ENCODE measurements at places on chromosomes 1 and 21.

DNA sequence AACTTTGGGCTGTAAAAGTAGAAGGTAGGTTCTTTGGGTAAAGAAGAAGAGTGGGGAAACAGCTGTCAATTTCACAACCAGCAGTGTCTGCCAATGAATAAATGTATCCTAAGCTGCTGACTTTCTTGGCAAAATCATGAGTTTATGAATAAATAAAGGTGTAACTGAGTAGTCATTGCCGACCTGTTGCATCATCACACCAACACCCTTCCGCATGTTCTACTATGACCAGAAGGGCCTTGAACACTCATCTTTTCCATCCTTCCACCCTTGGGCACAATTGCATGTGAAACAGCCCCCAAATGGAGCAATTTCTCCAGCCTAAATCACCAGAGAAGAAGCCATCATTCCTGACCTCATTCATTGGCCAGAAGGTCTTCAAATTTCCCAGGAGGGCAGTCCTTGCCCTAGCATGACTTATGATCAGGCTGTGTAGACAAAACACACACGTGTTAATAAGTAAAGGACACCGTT is 31.2 kb upstream of the QSOX1 start:
- no peak for DNase-seq

DNA sequence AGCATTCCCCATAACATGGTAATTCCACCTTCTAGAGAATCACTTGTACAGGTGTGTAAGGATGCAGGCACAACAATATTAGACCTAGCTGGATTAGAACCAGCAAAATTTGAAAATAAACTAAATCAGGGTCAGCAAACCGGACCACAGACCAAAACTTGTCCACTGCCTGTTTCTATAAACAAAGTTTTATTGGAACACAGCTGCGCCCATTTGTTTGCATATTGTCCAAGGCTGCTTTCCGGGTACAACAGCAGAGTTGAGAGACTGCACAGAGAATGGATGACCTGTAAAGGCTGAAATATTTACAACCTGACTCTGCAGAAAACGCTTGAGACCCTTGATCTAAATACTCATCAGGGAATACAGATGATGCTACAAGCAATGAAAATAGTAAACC is 73.6 kb upstream of the SLC45A1 start:
- DNase-seq: no peak

DNA sequence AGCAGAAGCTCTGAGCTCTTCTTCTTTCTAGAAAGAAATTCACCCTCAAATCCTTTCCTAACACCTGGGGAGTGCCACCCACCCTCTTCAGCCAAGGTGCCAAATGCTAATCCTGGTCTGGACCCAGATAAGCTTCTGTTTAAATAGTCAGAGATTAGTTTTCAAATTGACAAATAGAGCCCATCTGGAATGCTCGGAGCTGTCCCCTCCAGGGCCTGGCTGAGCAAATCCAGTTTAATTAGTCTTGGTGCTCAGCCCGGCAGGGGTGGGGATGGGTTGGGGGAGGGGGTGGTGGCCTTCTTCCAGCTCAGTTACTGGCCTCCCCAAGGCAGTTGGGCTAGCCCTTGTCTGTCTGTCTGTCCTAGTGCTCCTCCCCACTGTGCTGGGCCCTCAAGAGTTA is 269.5 kb downstream of the GRIK3 start:
- no peak for DNase-seq

GRCh38 chr1:241902391-241903065 is 54.5 kb downstream of the EXO1 start:
- DNase-seq: peak; percentile 7

DNA sequence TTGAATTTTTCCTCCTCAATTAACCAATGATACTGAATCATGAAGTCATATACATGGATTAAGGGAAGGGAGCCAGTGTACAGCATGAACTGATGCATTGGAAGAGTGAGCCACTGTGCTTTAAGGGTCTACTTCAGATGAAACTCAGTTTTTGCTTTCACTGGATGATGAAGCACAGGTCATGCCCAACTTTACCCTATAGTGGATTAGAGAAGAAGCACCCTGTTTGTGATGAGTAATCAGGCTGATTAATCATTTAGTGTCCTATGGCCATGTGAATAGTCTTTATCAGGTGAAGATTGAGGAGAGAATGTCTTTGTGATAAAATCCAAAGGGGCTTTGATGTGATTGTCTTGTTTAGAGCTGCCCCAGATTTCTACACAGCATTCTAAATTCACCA is 24.7 kb upstream of the LAMC1 start:
- DNase-seq: no peak

GRCh38 chr1:17196496-17197185 is 8.3 kb upstream of the PADI1 start:
- DNase-seq: no peak

DNA sequence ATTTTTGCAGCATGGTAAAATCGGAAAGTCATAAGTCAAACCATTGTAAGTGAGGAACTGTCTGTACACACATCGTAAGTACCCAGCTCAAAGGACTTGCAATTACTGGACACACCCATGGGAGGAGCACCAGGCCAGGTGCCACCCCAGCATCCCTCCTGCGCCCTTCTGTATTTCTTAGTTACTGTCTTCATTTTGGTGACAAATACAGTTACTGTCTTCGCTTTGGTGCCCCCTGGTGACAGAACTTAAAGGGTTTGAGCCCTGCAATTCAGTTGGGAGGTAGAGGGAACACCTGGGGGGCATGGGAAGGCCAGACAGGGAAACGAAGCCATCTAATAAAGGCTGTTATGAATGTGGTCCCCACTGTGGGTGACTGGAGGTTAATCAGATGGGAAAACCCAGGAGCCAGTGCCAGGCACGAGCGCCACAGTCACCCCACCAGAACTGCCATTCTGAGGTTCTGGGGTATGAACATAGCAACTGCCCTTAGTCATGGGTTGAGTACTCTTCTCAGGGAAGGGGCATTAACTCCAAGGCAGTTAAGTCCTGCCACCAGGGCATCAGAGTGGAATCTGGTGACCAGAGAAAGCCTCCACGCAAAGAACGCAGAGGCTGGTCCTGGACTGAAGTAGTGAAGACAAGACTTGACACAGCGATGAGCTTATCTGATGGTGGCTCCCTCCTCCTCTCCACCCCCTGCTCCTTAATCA is 612.9 kb downstream of the PTPRU start:
- peak; percentile 43 for DNase-seq

DNA sequence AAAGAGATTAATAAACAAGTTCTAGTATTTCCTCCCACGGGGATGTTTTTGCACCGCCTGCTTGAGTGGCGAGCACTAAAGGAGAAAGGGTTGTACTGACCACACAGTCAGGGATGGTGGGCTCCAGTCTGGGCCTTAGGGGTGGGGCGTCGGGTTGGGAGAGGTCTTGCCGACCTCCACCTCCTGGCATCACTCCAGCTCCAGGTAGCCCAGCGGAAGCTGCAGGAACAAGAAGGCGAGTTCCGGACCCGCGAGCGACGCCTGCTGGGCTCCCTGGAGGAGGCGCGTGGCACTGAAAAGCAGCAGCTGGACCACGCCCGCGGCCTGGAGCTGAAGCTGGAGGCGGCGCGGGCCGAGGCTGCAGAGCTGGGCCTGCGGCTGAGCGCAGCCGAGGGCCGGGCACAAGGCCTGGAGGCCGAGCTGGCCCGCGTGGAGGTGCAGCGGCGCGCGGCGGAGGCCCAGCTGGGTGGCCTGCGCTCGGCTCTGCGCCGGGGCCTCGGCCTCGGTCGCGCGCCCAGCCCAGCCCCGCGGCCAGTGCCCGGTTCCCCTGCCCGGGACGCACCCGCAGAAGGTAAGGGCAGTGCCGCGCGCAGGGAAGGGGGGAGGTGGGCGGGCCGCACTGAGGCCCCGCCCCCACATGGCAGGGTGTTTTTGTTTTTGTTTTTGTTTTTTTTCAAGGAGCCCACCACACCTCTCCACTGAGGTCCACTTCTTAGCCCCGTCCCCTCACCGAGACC is 19.7 kb downstream of the MFAP2 start:
- no peak for DNase-seq

DNA sequence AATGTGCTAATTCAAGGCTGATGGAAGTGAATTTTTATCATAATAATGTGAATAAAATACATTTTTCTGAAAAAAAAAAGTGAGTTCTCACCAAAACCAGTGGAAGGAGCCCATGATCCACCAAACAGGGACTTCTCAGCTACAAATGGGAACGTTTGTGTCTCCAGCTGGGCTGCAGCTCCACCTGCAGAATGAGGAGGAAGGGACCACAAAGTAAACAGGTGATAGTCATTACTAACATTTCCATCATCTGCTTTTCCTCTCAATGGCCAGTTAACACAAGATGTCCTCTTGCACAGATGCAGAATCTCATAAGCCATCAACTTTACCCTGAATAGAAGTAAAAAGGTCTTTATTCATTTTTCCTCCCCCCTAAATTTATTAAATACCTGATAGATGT is 246.2 kb downstream of the MRPL39 start:
- no peak for DNase-seq

- DNase-seq: no peak
Measured at GRCh38 chr1:63981408-63981773, 207.6 kb downstream of the ROR1 start.

DNA sequence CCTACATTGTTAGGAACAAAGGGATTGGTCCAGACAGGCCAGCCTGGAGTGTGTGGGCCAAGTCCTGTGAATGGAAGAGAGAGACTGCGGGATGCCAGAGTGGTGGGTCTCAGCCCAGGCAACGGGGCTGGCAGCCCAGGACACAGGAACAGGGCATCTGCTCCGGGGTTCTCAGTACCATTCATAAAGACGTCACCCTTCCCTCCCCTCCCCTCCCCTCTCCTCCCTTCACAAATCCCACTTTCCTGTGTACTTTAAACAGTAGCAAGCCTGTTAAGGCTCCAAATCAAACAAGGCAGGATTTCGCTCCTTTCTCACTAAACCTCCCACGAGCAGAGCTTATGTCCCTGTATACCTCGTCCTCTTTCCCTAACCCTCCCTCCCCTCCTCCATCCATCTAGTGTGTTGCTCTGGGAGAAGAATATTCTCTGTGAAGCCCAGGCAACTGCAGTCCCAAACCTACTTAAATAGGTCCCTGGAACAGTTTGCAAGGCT is 4.2 kb upstream of the PLXNA2 start:
- DNase-seq: no peak

- no peak for DNase-seq
Measured at GRCh38 chr1:47334765-47335435, 1.3 kb downstream of the CMPK1 start.

DNA sequence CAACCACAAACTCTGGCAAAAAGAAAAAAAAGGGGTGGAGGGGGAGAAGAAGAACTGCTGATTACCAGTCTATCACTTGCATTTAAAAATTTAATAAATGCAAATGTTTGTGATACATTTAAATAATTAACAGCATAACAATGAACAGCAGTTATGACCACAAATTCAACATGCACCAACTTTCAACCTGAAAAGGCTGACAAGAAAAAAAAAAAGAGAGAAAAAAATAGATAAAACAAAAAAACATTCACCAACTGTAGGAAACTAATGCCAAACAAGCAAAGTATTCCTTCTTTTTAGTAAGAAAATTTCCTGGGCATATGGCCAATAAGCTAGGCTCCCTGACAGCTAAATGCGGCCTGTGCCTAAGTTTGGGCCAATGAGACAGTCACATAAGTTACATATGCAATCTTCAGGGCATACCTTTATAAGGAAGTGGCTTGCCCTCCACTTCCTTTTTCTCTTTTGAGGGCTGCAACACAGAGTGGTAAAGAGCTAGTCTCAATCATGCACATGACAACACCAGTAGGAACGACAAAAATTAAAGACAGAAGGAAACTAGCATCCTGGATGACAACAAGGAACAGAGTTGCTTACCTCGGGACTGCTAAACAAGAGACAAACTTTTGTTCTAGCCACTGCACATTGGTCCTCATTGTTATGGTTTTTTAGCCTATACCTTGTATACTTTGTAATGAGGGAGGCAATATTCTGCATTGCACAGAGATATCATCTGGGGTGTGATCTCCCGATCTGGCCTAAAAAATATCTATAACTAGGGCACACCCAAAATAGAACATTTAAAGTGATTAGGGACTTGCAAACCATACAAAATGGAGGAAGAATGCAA is 24.2 kb upstream of the PHTF1 start:
- peak; percentile 89 for DNase-seq

- no peak for DNase-seq
Measured at GRCh38 chr1:47554901-47555300, 117.1 kb downstream of the FOXD2 start.

- no peak for DNase-seq
Measured at GRCh38 chr1:151284013-151284577, 2.0 kb downstream of the ZNF687 start.

DNA sequence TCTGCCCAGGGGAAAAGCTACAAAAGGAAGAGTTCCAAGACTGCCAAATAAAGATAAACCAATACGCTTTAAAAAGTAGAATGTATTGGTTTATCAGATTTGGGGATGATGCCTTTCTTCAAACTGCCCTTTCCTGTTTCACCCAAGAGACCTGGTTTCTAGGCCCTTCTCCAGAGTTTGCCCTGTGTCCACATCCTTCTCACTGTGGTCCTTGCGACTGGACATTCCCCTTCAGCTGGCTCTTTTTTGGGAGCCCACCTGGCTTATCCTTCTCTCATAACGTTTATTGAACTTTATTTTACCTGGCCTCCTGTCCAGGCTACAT is 490 bp upstream of the CZIB start:
- DNase-seq: no peak

DNA sequence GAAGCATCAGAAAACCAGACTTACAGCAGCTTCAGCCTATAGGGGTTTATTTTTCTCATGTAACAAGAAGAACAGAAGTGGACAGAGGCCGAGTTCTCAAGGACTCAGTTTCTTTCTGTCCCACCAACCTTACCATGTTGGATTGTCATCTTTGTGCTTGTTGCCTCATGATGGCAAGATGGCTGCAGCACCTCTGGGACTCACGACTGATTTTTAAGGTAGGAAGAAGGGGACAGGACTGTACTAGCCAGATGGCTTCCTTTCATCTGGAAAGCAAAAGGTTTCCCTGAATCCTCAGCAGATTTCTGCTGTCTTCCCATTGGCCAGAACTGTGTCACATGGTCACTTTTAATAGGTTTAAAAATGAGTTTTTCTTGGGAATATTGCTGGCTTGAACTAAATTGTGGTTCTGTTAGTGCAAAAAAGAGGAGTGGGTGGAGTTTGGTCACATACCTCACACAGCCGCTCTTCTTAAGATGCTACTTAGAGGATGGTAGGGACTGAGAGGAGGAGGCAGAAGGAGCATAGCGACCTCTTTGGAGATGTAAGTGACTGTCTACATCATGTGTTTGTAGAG is 48.1 kb upstream of the ENAH start:
- DNase-seq: no peak

- DNase-seq: peak; percentile 23
Measured at GRCh38 chr1:110554871-110555801, 36.2 kb upstream of the KCNA10 start.

DNA sequence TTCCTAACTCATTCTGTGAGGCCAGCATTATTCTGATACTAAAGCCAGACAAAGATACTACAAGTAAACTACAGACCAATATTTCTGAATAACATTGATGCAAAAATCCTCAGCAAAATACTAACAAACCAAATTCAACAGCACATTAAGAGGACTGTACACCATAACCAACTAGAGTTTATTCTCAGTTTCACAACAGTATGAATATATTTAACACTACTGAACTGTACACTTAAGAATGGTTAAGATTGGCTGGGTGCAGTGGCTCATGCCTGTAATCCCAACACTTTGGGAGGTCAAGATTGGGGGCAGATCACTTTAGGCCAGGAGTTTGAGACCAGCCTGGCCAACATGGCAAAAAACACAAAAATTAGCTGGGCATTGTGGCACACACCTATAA is 77.0 kb downstream of the LBR start:
- DNase-seq: no peak

GRCh38 chr1:41800311-41800829 is 118.4 kb downstream of the HIVEP3 start:
- no peak for DNase-seq

- DNase-seq: no peak
Measured at GRCh38 chr1:165006831-165007230, 349.7 kb downstream of the LMX1A start.

All from KBM-7 (cell line).